ENCODE measurements at places on chromosomes 16 and 17.

GRCh38 chr16:4316864-4317531 lies 1.1 kb downstream of the GLIS2 start:
- no peak for DNase-seq

DNA sequence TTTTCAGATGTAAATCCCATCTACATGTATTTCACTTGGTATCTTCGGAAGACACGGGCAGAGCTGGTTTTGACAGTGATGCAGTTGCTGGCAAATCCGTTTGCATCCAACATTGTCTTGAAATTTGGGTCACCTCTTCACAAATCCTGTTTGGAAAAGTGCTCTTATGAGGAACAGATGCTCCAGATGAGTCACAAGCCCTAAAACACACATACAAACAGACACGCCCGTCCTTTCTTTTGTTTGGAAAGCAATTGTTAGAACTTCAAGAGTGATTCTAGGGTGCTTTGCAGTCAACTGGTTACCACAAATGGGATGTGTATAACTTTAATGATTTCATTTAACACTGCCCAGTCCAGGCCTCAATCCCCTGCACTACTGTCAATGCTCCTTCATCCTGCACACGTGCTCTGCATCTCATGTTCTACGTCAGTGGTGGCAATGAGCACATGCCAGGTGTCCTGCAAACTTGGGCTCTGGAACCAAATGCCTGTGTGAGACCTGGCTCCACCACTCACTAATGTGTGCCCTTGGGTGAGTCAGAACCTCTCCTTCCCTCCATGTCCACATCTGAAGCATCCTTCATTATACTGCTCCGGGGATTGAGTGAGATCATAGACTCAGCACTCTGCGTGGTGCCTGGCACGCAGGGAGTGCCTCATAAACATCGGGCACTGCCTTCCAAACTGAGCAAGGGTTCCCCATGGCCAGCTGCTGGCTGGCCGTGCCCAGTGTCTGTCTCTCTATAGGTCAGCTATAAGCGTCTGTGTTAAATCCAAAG lies 19.3 kb upstream of the FOXF1 start:
- DNase-seq, result no peak

DNA sequence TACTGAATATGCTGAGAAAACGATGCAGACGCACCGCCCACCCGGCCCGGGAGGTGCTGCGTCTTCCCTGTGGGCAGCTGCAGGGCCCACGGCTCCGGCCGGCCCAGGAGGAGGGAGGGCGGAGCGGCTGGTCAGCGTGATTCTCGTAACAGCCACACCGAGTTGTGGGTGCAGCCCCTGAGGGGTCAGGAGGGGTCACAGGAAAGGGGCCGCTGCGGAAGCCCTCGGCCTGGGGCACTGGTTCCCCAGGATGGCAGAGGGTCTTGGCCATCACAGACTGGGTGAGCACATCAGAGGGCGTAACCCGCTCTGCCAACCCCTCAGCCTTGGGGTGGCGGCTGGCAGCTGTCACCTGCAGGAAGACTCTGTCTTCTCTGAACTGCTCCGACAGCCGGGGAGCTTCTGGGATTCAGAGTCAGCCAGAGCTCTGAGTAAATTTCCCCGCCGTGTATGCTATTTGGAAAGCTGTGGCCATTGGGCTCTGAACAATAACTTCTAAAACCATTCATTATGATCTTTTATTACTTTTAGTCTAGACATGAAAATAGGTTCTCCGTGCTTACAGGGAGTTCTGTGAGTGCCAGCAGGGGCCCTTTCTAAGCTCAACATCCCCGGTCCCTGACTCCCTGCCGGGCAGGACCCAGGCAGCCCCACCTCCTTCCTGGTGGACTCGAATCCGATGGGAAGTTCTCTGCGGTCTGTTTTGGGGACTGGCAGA lies 87.4 kb upstream of the CHMP6 start:
- DNase-seq, result no peak

- no peak for DNase-seq
These were observed 13.5 kb downstream of the NSRP1 start for GRCh38 chr17:30130121-30130520.

DNA sequence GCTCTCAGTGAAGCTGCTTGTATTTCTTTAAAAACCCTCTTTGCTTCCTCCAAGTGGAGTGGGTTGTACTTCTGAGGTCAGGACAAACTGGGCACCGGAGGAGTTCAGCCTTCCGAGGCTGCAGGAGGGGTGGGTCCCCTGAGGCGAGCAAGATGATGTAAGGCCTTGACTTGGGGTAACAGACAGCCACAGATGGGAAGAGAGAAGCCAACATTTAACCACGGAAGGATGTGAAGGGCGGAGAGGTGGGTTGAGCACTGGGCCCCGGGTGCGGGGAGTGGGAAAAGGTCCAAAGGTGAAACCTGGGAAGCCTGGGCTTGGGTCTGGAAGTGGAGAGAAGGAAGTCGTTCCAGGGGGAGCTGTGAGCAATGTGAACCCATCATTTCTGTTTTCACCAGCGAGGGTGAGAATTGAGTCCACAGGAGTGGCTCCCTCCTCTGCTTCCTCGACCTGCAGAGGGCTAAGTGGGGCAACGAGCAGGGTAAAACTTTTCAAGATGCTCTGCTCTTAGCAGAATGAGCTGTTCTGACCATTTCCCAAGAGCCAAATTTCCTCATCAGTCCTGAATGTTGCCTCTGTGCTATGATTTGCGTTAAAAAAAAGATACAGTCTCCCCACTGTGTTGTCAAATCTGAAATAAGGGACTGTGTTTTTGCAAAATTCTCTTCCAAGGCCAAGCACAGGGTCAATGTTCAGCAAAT lies 137.7 kb upstream of the CRHR1 start:
- no peak for DNase-seq

DNA sequence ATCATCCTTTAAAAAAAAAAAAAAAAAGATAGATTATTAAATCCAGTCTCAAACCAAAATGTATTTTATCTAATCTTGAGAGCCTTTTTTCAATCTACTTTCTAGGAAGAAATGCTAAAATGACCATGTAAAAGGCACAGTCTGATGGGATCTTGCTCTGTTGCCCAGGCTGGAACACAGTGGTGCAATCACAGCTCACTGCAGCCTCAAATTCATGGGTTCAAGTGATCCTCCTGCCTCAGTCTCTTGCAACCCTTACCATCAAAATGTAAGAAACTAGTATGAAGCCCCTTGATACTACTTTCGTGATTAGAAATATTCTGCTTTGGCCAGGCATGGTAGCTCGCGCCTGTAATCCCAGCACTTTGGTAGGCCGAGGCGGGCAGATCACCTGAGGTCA lies 70.8 kb downstream of the HELZ start:
- no peak for DNase-seq

DNA sequence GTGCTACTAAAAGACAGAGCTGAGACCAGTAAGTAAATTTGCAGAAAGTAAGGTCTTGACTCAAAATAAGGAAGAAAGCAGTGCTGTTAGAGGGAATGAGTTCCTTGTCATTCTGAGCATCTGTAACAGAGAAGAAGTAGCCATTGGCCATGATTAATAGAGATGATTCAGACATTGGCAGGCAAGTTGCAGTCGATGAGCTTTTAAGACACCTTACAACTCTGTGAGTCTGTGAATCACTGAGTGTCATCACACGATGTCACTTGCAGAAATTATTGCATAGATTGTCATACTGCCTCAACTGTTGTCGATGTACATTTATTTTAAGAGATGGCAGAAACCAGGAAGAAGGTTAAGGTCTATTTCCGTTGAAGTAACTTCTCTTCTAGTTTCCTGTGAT lies 201.1 kb upstream of the CDH13 start:
- DNase-seq, result no peak

DNA sequence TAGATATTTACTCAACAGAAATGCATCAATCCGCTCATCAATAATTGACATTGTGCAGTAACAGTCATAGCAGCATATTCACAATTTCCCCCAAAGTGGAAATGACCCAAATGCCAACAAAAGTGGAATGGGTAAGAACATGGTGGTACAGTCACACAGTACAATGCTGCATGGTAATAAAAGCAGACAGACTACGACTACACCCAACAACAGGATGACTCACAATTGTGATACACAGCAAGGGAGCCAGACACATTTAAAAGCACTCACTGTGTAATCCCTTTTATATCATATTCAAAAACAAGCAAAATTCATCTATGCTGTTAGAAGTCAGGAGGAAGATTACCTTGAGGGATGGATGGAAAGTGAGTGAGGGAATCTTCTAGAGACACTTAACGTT lies 76.5 kb upstream of the NUDT7 start:
- DNase-seq, result no peak

- no peak for DNase-seq
These were observed 2.6 kb upstream of the PITPNC1 start for GRCh38 chr17:67374329-67375053.

- no peak for DNase-seq
These were observed at the start of gene TVP23A for GRCh38 chr16:10817963-10818941. Gene TVP23A (minus strand): TSS chr16:10818794. CDS start chr16:10818493, 301 bp downstream.

GRCh38 chr17:44137891-44138709 lies 3.6 kb upstream of the HROB start:
- no peak for DNase-seq

GRCh38 chr16:38941-39892 lies 14.2 kb downstream of the POLR3K start:
- peak; percentile 81 for DNase-seq

GRCh38 chr16:65271996-65272395 lies 150.1 kb upstream of the CDH11 start:
- no peak for DNase-seq

DNA sequence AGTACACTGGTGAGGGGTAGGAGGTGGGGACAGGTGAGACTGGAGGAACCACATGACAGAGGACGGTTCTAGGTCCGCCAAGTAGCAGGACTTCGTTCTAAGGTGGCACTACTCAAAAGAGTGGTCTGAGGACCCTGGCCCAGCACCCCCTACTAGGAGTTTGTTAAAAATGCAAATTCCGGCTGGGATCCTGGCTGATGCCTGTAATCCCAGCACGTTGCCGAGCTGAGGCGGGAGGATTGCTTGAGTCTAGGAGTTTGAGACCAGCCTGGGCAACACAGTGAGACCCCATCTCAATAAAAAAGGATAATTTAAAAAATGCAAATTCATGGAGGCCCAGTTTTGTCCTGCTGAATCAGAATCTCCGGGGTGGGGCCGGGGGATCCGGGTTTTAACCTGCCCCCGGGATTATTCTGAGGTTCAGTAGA lies 59.1 kb downstream of the WSB1 start:
- no peak for DNase-seq

DNA sequence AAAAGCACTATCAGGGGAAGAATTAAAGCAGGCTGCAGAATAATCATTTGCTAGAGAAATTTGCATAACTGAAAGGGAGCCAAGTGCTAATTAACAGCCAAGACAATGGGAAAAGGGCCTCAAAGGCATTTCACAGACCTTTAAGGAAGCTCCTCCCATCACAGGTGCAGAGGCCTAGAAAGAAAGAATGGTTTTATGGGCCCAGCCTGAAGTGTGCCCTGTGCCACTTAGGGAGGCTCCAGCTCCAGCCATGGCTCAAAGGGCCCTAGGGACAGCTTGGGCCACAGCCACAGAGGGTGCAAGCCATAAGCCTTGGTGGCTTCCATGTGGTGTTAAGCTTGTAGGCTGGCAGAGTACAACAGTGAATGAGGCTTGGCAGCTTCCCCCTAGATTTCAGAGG lies 50.1 kb downstream of the RNF112 start:
- DNase-seq, result no peak

GRCh38 chr17:4735876-4736651 lies 3.6 kb upstream of the ZMYND15 start:
- no peak for DNase-seq

GRCh38 chr17:10126276-10126615 lies 72.2 kb downstream of the GAS7 start:
- DNase-seq, result no peak

DNA sequence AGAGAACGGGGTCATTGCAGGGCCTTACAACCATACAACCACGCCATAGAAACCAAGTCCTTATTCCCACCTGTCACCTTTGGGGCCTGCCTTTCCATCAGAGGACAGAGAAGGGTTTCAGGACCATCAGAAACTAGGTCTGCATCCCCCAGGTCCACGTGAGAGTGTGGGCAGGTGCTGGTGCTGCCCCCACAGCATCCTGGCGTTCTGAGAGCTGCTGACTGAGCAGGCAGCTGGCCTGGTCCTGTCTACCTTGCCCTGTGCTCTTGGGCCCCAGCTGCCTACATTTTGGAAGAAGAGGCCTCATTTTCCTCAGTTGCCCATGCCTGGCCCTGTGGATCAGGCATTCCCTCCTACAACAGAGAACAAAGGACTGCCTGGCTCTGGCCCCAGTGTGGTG lies 21.6 kb downstream of the ZNF276 start:
- DNase-seq, result no peak

GRCh38 chr16:71780521-71781089 lies 28.0 kb downstream of the AP1G1 start:
- no peak for DNase-seq

GRCh38 chr17:78252701-78253635 lies 21.5 kb downstream of the TMEM235 start:
- DNase-seq, result no peak

DNA sequence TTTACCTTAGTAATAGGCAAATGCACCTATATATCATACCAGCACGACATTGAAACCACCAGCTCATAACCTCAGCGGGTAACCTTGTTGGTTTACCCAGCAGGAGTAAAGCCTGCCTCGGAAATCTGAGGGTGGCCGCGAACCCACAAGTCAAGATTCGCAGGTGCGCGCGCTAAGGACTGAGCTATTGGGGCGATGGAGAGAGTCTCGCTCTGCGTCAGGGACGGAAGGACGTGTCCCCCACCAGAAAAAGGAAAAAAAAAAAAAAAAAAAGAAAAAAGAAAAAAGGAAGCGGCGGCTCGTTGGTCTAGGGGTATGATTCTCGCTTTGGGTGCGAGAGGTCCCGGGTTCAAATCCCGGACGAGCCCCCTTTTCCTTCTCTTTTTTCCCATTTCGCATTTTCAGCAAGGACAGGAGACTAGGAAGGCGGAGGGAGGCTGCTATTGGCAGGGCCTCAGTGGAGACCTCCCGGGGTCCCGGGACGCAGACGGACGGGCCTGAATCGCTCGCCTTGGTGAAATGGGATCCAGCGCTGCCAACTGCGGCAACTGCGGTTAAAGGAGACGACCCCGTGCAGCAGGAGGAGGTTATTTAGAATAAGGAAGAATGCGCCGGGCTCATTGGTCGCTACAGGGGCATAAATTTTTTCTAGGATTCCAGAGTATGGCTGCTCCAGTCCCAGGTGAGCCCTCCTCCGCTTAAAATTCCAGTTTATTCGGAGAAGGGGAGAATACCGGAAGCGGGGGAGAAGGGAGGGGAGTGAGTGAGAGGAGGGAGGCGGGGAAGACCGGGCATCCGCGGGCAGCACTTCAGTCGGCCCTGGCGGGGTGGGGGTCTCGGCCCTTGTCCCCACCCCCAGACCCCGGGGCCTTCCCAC lies at the start of gene OR1F1:
OR1F1 (plus strand) TSS at position 407 of the 877 bp plus-strand sequence.
- no peak for DNase-seq

DNA sequence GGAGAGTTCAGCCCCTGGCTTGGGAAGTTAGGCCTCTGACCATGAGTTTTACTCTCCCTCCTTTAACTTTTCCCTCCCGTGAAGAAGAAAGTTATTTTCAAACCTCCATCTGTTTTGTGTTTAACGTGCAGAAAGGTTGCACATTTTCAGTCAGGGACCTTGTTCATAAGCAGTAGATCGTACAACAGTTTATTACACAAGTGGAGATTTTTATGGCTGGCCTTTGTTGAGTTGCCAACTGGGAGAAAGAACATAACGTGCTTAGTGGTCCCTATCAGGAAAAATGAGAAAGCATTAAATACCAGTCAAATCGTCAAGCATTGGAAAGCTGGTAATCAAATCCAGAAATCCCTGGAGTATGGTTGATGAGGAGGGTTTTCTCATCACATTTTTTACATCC lies 117.9 kb upstream of the MYOCD start:
- no peak for DNase-seq

Measured in GM18507 (cell line).